ENCODE measurements at places on chromosomes 11 and 22.

DNA sequence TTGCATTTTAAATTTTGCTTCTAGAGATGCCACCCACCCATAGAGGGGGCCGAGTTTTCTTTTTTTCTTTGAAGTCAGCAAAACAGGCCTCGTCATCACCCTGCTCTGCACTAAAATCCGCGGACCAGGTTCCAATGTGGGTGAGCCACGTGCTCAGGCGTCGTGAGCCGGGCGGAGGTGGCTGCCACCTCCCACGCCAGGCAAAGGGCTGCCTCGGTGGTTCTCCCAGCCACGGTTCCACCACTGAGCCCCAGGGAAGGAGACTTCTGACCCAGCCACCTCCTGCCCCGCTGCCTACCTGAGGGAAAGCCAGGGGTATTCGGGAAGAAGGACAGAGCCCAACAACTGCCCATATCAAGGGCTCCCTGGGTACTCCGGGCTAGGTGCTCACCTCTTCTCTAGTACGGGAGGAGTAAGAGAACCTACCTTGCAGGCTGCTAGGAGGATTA is 45.3 kb downstream of the MN1 start:
- no peak for DNase-seq

GRCh38 chr11:120079750-120080610 is 57.9 kb downstream of the TRIM29 start:
- peak; percentile 8 for DNase-seq

DNA sequence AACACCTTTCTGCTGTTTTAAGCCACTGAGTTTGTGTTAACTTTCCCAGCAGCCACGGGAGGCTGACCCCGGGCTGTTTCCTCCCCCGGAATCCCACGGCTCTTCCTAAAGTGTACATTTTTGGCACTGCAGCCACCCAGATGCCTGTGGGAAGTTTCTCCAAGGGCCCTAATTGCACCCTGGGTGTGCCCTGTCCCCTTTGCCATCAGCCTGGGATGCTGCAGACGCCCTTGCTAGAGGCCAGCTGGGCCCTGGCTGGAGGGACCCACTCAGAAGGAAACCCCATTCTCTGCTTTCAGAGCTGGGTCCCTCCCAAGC is 883.3 kb downstream of the BRD1 start:
- DNase-seq: no peak

DNA sequence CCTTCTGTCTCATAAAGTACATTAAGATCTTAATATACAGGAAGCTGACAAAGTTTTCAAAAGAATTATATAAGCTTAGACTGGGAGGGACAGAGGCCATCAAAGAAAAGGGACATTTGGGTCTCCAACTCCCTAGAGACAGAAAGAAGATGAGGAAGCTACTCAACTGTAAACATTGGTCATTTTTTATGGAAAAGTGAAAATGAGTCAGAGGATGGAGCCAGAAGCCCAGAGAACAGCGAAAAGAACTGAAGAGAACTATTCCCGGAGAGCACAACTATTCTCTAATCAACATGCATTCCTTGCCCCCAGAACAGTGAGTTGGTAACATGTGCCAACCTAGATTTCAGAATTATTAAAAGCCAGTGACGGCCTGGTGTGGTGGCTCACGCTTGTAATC is 779.3 kb downstream of the DLG2 start:
- no peak for DNase-seq

- peak; percentile 79 for DNase-seq
Measured at GRCh38 chr11:111601979-111602864, at the start of gene SIK2. TSS of gene SIK2 (plus strand) at chr11:111602449. CDS start at chr11:111602564, 115 bp downstream.

DNA sequence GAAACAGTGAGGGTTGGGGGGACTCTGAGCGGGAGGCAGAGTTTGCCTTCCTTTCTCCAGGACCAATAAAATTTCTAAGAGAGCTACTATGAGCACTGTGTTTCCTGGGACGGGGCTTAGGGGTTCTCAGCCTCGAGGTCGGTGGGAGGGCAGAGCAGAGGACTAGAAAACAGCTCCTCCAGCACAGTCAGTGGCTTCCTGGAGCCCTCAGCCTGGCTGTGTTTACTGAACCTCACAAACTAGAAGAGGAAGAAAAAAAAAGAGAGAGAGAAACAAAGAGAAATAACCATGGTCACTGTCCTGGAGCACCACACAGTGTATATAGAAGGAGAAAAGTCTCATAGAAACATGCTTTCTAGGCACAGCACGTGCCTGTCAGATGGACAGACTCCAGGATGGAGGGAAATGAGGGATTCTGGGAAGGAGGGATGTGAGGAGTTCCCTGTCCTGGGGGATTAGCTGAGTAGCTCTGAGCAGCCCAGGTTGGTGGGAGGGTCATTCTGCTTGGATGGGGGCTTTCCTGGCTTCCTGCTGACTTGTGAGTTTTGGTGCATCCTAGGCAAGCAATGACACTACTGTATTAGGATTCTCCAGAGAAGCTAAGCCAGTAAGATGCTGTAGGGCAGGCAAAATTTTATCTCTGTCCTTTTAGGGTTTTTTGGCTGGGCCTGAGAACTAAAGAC is 3.1 kb downstream of the GSTP1 start:
- no peak for DNase-seq

DNA sequence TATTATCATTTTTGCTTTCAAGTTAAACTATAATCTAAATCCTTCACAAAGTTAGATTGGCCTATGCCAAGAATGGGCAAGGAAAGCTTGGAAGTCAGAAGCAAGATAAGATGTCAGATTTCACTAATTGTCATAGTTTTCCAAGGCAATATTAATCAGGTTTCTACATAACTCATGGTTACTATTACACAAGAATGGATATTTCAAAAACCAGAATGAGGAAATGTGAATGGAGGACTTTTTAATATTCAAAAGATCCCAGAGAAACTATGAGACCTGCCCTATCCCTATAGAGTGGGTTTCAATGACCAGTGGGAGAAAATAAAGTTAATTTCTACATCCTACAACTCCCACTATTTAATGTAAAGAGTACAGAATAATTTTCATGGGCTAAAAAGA is 203.2 kb downstream of the CASP12 start:
- DNase-seq: no peak

DNA sequence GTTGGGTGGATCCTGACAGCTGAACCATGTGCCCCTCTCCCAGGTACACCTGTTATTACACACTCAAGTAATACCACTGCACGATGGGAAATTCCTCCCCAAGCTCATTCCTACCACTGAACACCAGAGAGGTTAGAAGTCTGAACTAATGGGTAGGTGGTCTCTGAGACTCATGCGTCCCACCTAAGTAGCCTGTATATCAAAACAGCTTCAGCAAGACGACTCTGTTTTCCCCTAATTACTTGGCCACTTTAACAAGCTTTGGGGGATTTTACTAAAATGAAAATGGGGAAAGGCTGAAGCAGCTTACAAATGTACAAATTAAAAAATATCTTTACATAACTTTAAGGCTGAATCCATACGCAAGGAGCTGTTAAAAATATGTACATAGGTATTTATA is 29.4 kb downstream of the LGR4 start:
- DNase-seq: no peak

DNA sequence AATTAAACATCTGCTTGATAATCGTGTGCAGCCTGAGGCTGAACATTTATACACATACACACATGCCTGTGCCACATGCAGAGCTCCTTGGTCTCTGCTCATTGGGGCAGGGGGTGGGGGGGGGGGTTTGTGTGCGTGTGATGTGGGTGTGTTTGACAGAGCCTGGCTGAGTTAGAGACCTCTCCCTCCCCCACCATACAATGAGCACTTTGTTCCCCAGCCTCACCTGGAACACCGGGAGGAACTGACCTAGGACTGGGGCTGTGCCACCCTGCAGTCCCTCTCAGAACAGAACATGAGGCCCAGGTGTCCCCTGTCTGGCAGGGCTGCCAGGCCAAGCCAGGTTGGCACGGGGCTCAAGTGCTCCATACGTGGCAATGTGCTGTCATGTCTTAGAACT is 96.6 kb downstream of the TP53I11 start:
- no peak for DNase-seq

GRCh38 chr11:22930816-22931594 is 70.7 kb upstream of the CCDC179 start:
- no peak for DNase-seq

DNA sequence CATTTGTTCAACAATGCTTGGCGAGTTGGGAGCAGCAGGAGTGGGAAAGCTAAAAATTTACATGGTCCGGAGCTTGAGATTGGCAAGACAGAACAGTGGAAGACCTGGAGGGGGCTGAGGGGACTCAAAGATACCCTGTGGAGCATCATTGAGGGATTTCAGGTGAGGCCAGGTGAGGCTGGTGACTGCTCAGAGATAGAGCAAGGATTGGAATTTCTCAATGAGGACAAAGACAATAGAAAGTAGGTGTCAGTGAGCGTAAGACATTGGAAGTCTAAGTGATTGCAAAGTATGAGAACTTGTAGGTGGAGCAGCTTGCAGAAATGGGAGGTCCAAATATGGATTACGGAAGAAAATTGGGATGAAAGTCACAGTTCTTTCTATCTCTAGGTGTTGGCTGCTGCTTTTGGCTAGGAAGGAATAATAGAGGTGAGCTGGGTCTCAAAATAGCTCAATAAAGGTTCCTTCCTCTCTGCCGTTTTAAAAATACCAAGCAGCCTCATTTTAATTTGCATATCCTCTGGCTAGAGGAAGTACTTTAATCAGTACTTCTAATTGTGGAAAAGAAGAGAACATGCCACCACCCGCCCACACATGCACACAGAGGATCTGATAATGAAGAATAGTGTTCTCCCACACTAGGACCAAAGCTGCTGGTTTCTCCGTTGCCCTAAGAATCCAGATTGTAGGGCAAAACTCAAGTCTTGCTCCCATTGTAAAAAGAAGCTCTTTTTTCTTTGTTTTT is 41.8 kb upstream of the SORL1-AS1 start:
- no peak for DNase-seq

DNA sequence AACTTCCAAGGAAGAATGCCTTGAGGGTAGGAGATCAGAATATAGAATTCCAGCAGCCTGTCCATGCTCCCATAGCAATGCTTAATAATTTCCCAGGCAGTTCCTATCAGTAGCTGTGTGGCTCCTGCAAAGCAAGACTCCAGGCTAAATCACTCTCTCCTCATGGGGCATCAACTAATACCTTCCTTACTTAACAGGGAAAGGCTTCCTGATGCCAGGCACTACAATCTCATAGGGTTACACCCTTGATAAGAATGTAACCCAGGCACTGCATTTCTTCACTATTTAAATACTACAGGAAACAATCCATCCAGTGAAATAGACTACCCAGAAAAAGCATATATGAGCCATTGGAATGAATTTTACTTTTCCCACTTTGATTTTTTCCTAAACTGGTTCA is 615.0 kb upstream of the ARHGAP42 start:
- DNase-seq: no peak

GRCh38 chr11:132576706-132577105 is 955.6 kb downstream of the OPCML start:
- DNase-seq: no peak

- DNase-seq: peak; percentile 13
Measured at GRCh38 chr11:1260023-1260501, 37.2 kb downstream of the MUC5B start.

DNA sequence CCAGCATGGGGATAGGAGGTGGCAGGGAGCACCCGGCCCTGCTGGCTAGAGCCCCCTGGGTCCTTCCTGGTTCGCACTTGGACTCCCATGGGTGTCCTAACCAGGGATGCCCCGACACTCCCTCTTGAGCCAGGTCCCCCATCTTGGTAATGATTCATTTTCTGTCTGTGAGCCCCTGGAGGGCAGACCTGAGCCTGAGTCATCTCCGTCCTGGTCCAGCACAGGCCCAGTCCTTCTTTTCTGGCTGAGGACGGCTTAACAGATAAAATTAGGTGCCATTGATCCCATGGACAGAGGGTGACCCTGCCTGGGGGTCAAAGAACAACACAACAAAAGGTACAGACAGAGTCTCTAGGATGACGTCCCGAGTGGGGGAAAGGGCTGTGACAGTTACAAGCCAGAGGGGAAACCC is 3.5 kb downstream of the RHOD start:
- no peak for DNase-seq

DNA sequence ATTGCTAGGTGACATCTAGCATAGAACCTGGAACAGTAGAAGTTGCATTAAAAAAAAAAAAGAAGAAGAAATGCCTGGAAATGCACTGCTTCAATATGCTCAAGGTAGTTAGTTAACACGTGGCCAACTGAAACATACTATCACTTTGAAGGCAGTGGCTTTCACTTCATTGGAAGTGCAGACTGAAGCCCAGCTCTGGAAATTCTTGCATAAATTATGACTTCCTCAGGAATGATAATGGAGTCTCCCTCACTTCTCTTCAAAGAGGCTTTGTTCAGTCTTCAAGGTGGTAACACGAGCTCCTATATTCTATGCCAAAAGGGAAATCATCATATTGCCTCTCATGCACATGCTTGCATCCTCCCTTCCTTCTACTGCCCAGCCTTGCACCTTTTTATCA is 715.9 kb upstream of the API5 start:
- no peak for DNase-seq

DNA sequence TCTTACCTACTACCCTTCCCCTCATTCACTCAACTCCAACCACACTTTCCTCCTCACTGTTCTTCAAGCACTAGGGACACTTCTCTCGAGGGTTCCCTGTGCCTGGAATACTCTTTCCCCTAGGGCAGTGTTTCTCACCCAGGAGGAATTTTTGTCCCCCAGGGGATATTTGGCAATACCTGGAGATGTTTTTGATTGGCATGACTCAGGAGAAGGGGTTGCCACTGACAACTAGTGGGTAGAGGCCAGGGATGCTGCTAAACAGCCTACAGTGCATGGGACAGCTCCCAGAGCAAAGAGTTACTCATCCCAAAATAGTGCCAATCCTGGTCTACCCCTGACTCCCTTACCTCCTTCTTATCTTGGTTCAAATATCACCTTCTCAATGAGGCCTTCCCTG is 40.0 kb downstream of the BTG4 start:
- no peak for DNase-seq

GRCh38 chr22:44588348-44588747 is 90.3 kb upstream of the RTL6 start:
- no peak for DNase-seq

DNA sequence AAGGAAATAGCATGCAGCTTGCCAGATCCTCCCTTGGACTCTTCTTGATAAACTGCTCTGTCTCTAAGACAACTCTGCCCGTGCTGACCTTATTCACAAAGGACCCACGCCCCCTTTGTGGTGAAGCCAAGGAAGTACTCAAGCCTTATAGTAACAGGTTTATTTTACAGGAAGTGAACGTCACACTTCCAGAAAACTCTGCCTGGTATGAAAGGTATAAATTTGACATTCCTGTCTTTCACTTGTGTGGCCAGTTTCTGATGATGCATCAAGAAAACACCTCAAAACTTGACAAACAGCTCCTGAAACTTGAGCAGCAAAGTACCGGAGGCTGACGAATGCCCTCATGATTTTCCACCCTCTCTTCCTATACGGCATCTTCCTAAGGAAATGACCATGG is 12.5 kb upstream of the PELI3 start:
- DNase-seq: no peak

- DNase-seq: no peak
Measured at GRCh38 chr11:68350759-68351449, 38.5 kb downstream of the LRP5 start.

GRCh38 chr11:68914761-68915160 is 11.1 kb downstream of the IGHMBP2 start:
- DNase-seq: no peak

Data from stimulated activated CD8-positive, alpha-beta memory T cell treated with anti-CD3 and anti-CD28 coated beads, Interleukin-7, amount 100 ng/mL, for 1 hour (primary cell).